Cardiac septum (tissue), 1 donor: ENCODE measurements at places on chromosomes 1 and 21. TPM values are rescaled to one million over a fixed set of nuclear protein-coding genes. Genes with fewer than 3 reads are reported as not detected.

The FMO2 gene
- total RNA-seq: 19.8 TPM

The THEMIS2 gene
- 3.6 TPM for total RNA-seq

The TMEM125 gene
- not detected for total RNA-seq

The GBP7 gene
- 0.08 TPM for total RNA-seq

The TSSK3 gene
- 2.6 TPM for total RNA-seq

The SIM2 gene
- total RNA-seq: 0.16 TPM

The APOBEC4 gene
- total RNA-seq: not detected

The KPRP gene
- total RNA-seq: not detected

The TRPM2 gene
- total RNA-seq: 1.2 TPM

The EPHB2 gene
- 0.81 TPM for total RNA-seq

The VANGL2 gene
- 1.4 TPM for total RNA-seq

The DISC1 gene
- 5.5 TPM for total RNA-seq

The NUP210L gene
- total RNA-seq: 0.48 TPM

The CD101 gene
- 1.6 TPM for total RNA-seq

The ST6GALNAC3 gene
- total RNA-seq: 4.1 TPM

The KCNK2 gene
- 0.11 TPM for total RNA-seq

The OR2T11 gene
- not detected for total RNA-seq

The LRRC3 gene
- 2.9 TPM for total RNA-seq

The SNX27 gene
- total RNA-seq: 33.5 TPM

The HAX1 gene
- total RNA-seq: 132 TPM

The TCEA3 gene
- total RNA-seq: 46.0 TPM

The GRIK3 gene
- total RNA-seq: 0.08 TPM

The NTNG1 gene
- total RNA-seq: not detected

The FCRL6 gene
- total RNA-seq: 0.16 TPM

The GJA9 gene
- not detected for total RNA-seq

The LRIG2 gene
- 11.5 TPM for total RNA-seq

The KLF17 gene
- not detected for total RNA-seq

The OBSCN gene
- 396 TPM for total RNA-seq

The PHF13 gene
- total RNA-seq: 9.3 TPM

The C1orf53 gene
- total RNA-seq: 7.4 TPM

The CAPZA1 gene
- total RNA-seq: 35.3 TPM

The CYP4A22 gene
- not detected for total RNA-seq

The NID1 gene
- 42.1 TPM for total RNA-seq

The CD1B gene
- not detected for total RNA-seq

The OPTC gene
- total RNA-seq: not detected

The COPA gene
- 118 TPM for total RNA-seq

The PTTG1IP gene
- 194 TPM for total RNA-seq

The KCNK1 gene
- total RNA-seq: 10.3 TPM
